ENCODE measurements at places on chromosomes 4 and X. TPM values are rescaled to one million over a fixed set of nuclear protein-coding genes. Genes with fewer than 3 reads are reported as not detected.

DNA sequence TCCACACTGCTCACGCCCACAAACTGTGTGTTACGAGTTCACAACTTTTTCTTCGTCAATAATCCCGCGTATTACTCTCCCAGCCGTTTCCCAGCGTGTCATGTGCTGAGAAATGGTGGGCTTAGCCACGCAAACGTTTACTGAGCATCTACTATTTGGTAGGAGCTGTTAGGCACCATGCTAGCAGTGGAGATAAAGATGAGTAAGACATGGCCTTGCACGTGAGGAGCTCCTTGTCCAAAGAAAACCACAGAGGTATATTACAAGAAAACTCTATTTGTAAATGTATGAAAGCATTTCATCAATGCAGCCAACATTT is 821 bp upstream of the TMEM128 start:
- H3K27ac ChIP-seq = peak overlapping the region; percentile 95
- DNase-seq = no peak
- H3K27me3 ChIP-seq = no peaks in the 10 kb centered on the region
- peak overlapping the region; percentile 92 for H3K4me3 ChIP-seq

DNA sequence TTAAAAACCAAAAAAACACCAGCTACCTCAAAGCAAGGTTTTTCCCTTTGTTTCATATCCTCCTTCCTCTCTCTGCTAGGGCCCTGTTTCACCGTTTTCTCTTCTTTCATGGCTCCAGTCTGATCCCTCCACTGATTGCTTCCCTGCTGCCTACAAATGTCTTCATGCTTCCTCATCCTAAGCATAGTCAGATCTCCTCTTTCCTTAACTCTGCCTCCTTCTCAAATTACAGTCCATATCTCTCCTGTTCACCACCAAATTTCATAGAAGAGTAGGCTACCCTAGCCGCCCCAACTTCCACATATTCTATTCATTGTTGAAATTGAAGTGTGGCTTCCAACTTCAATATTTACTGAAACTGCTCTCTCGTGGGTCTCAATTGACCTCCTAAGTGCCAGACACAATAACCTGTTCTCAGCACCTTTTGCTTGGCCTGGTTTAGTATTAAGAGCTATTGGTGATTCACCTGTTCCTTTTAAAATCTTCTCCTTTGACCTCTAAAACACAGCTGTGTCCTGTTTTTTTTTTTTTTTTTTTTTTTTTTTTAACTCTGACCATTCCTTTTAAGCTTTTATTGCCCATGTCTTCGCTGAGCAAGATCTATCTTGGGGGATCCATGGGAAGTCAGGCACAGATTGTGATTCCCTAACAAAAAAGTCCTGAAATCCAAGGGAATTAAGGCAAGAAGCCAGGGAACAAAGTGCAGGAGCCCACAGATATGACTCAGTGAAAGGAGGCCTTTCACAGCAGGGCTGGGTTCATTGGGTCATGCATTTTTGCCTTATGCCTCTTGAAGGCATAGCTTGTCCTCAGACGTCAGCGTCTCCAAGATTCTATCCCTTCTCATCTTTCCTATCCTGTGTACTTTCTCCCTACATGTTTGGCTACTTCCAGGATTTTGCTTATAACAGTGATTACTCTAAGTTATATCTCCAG is 85.4 kb downstream of the RPS3A start:
- no peak overlapping the region for H3K27ac ChIP-seq
- peaks cover 6% of the 10 kb centered on the region for H3K27me3 ChIP-seq
- no peaks in the 10 kb centered on the region for H3K4me1 ChIP-seq
- H3K4me3 ChIP-seq = no peak overlapping the region

DNA sequence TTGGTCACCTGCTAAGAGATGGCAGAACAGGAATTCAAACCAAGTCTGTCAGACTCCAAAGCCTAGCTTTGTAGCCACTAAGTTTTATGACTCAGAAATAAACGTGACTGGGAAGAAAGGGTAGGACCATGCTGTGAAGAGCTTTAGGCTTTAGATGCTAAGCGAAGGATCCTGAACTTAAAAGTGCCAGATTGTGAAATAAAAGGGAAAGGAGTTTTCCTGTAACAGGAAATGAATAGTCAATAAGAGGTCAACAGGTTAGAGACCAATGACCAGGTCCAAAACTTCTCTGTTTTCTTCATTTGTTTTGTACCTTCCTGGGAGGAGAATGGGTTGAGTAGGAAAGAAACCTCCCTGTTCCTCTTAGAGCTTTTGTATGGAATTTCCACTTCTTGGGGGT is 98.8 kb upstream of the EOLA2 start:
- no peaks in the 10 kb centered on the region for H3K36me3 ChIP-seq
- no peak overlapping the region for H3K27ac ChIP-seq
- peaks cover 19% of the 10 kb centered on the region for H3K27me3 ChIP-seq
- DNase-seq = no peak
- no peaks in the 10 kb centered on the region for H3K4me1 ChIP-seq
- no peak overlapping the region for H3K4me3 ChIP-seq

GRCh38 chrX:80430826-80431504 is 10.7 kb downstream of the TENT5D start:
- no peaks in the 10 kb centered on the region for H3K4me1 ChIP-seq
- no peak overlapping the region for H3K27ac ChIP-seq
- DNase-seq = peak; percentile 52
- no peaks in the 10 kb centered on the region for H3K36me3 ChIP-seq
- H3K4me3 ChIP-seq = no peak overlapping the region

DNA sequence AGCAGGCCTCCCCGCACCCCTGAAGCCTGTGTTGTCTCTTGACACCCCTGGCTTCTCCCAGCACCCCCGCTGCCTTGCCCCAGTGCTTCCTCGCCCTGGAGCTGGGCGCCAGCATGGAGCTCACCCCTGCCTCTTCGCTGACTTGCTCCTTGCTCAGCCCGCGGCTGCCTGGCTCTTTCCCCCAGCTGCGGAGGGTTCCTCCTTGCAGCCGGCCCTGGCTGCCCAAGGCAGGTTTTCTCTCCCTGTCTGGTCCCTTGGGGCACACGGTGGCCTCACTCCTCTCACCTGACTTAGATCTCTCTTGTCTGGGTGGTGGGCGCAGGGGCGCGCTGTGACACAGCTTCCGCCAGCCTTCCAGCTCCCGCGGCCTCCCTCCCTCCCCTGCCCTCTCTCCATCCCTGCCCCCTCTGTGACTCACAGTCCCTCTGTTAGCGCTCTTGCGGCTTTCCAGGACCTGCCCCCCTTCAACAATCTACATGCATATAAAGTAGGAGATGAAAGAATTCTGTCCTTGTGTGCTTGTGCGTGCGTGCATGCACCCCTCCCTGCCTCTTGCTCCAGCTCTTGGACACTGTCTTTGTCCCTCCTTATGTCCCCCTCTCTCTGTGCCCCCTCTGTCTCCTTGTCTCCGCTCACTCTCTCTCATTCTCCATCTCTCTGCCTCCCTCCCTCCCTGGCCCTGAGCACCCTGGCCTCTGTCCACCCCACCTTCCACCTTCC is 2.2 kb downstream of the PLXNB3 start:
- H3K36me3 ChIP-seq = no peaks in the 10 kb centered on the region
- H3K27ac ChIP-seq = peak overlapping the region; percentile 22
- H3K4me3 ChIP-seq = no peak overlapping the region
- H3K27me3 ChIP-seq = no peaks in the 10 kb centered on the region

GRCh38 chr4:20544645-20545044 is 155.6 kb upstream of the PACRGL start:
- no peak overlapping the region for H3K27ac ChIP-seq
- no peak overlapping the region for H3K4me3 ChIP-seq
- peak; percentile 10 for DNase-seq
- no peaks in the 10 kb centered on the region for H3K36me3 ChIP-seq
- no peaks in the 10 kb centered on the region for H3K27me3 ChIP-seq

DNA sequence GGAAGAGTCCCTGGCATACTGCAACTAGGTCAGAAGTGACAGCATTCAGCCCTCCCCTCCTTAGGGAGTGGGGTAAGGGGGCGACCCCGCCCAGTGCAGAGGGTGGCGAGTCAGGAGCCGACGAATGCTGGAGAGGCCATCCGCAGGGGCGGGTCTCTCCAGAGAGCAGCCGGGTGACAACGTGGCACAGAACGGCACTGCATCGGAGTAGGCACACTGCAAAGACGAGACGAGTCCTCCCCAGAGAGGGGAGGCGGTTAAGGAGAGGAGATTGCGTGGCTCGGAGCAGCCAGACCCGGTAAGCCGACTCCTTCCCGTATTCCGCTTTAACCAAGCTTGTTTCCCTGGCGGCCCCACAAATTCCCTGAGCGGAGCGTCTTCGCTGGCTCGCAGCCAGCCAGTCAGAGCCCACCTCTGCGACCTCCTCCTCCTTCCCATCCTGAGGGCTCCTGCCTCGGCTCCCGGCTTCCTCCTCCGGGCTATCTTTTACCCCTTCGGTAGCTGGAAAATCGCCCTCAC is 54.9 kb downstream of the LINC00632 start:
- peak; percentile 55 for DNase-seq
- H3K27ac ChIP-seq = no peak overlapping the region
- H3K4me3 ChIP-seq = peak overlapping the region; percentile 56
- peaks cover 14% of the 10 kb centered on the region for H3K27me3 ChIP-seq
- no peaks in the 10 kb centered on the region for H3K36me3 ChIP-seq

DNA sequence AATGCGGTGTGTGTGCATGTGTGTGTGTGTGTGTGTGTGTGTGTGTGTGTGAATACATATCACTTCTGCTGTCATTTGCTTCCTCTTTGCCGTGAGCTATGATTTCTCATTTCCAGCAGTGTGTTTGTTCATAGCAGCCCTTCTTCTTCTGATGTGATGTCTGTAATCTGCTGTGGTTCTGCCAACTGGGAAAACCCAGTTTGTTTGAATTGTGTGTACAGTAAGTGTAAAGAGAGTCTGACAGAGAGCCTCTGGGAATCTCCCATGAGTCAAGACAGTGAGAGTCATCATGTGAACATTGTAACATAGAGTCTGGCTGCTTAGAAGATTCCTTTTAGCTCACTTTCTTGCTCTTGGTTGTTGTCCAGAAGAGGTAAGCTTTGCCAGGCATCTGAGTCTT is 8.4 kb upstream of the NWD2 start:
- H3K36me3 ChIP-seq = no peaks in the 10 kb centered on the region
- H3K27me3 ChIP-seq = peaks cover 3% of the 10 kb centered on the region
- H3K4me3 ChIP-seq = no peak overlapping the region
- no peak overlapping the region for H3K27ac ChIP-seq
- no peaks in the 10 kb centered on the region for H3K4me1 ChIP-seq

DNA sequence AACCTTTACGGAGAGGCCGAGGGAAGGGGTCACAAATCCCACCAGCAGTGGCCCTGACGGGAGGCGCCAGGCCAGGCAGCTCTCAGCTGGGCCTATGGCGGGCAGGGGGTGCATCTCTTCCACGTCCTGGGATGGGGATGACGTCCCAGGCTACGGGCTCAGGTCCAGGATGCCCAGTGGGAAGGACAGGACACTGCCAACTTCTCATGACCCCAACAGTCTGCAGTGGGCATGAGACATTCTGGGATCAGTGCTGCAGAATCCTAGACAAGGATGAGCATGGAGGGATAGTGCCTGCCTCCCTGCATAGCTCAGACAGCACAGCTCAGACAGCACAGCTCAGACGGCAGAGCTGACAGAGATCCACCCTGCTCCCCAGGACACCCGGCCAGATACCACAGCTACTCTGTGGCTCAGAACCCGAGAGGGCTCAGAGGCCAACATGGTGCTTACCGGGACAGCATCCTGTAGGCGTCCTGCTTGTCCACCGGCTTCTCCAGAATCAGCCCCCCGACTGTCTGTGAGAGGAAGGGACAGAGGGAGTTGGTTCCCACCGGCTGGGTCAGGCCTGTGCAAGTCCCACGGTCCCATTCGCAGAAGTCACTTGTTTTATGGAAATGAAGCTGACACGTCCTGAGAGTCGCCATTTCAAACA is 17.3 kb downstream of the ASMTL start:
- H3K36me3 ChIP-seq = peaks cover 53% of the 10 kb centered on the region
- peak; percentile 55 for DNase-seq
- H3K27ac ChIP-seq = no peak overlapping the region
- no peak overlapping the region for H3K4me3 ChIP-seq
- H3K27me3 ChIP-seq = no peaks in the 10 kb centered on the region

GRCh38 chrX:40105835-40106675 is 8.3 kb upstream of the BCOR start:
- peak overlapping the region; percentile 82 for H3K4me3 ChIP-seq
- peaks cover 2% of the 10 kb centered on the region for H3K27me3 ChIP-seq
- peak overlapping the region; percentile 85 for H3K27ac ChIP-seq

- peaks cover 8% of the 10 kb centered on the region for H3K36me3 ChIP-seq
- H3K27ac ChIP-seq = no peak overlapping the region
Observed at GRCh38 chrX:136210243-136210642, 41.0 kb downstream of the MAP7D3 start.

DNA sequence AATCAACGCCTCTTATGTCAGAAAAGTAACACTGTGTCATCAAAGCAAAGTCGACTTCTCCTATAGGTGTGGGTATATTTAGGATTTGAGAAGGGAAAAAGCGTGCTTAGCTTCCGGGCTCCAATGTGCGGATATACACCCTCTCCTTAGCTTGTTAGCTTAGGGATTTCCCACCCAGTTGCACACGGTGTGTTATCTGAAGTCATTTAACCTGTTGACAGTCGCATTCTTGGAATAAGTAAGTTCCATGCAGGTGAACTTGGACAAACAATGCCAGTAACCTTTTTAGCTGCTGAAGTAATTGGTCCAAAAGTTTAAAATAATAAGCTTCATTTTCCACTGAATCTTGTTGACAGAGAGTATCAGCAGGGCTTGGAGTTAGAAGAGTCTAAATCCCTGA is 113.7 kb downstream of the SHROOM3 start:
- DNase-seq = no peak
- no peak overlapping the region for H3K27ac ChIP-seq
- no peak overlapping the region for H3K4me3 ChIP-seq
- H3K36me3 ChIP-seq = no peaks in the 10 kb centered on the region
- peaks cover 6% of the 10 kb centered on the region for H3K27me3 ChIP-seq

DNA sequence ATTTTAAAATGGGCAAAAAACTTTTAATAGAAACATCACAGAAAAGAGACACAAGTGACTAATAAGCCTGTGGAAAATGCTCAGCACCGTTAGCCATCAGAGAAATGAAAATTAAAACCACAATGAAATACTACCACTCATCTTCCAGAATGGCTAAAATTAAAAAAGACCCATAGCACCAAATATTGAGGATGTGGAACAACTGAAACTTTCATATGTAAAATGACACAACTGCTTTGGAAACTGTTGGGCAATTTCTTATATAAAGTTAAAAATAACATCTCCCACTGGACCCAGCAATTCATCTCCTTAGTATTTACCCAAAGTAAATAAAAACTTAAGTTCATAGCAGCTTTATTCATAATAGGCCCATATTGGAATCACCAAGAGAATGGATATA is 94.2 kb downstream of the TENM3 start:
- no peak for DNase-seq
- H3K27ac ChIP-seq = no peak overlapping the region
- no peaks in the 10 kb centered on the region for H3K27me3 ChIP-seq
- no peak overlapping the region for H3K4me3 ChIP-seq

GRCh38 chr4:124202099-124202498 is 510.4 kb downstream of the ANKRD50 start:
- H3K27ac ChIP-seq = no peak overlapping the region
- no peak overlapping the region for H3K4me3 ChIP-seq
- no peaks in the 10 kb centered on the region for H3K27me3 ChIP-seq
- DNase-seq = no peak

- peaks cover 9% of the 10 kb centered on the region for H3K27me3 ChIP-seq
- DNase-seq = no peak
- H3K27ac ChIP-seq = no peak overlapping the region
- H3K4me3 ChIP-seq = no peak overlapping the region
Observed at GRCh38 chr4:145285928-145286327, 105.5 kb upstream of the OTUD4 start.

USP51 gene
- total RNA-seq = 2.6 TPM

GALNT7 gene
- total RNA-seq = 26.7 TPM

ARMCX2 gene
- total RNA-seq = 5.2 TPM

VSIG1 gene
- not detected for total RNA-seq

MAGED4 gene
- not detected for total RNA-seq

NEUROG2 gene
- 0.16 TPM for total RNA-seq

NDST3 gene
- total RNA-seq = not detected
